ENCODE measurements at places on chromosomes 7 and 10. TPM values are rescaled to one million over a fixed set of nuclear protein-coding genes. Genes with fewer than 3 reads are reported as not detected.

DNA sequence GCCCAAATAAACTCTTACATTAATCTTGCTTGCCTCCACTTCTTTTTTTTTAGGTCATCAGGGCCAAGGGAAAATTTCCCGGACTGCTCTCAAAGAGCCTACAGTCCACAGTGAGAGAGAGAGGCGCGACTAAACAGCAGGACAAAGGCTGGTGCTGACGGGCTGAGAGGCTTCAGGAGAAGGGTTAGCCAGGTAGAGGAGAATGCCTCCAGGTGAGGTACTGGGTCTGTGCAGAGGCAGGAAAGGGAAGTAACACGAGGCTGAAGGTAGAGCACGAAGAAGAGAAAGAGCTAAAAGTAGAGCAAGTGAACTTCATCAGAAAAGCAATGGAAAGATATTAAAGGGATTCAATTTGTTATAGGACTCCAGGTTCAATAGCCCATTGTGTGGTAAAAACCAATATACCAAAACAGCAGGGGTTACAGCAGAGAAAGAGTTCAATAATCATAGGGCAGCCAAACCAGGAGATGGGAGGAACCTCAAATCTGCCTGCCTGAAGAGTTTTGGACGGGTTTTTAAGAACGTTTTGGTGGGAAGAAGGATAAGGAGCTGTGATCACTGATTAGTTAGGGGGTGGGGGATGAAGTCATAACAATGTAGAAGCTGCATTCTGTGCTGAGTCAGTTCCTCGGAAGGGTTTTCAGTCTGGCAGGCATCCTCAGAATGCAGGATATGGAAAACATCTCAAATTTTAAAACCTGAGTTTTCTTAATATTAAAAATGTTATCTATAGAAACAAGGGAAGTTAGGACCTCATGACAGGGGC lies 171.5 kb downstream of the AKR1D1 start:
- DNase-seq, result no peak

GRCh38 chr10:33143160-33143728 lies 185.2 kb upstream of the ITGB1 start:
- no peak for DNase-seq

ACHE gene
- 0.60 TPM for total RNA-seq

DNA sequence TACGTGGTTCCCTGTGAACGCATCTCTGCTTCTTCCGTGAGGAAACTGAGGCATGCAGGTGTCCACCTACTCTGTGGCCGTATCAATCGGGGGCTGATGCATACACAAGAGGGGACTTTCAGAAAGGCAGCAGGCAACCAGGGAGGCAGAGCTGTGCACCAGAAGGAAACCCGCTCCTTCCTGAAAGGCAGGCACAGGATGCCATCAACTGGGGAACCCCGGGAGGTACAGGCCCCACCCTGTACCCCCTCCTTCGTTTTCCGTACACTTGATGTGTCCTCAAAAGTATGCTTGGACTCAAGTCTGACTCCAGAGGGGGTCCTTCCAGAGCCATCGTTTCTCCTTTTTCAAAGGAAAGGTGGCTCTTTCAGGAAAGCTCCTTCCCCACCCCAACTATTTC lies 59.5 kb downstream of the ASB13 start:
- no peak for DNase-seq

- no peak for DNase-seq
Measured at GRCh38 chr10:79298403-79299244, 48.6 kb upstream of the PPIF start.

DNA sequence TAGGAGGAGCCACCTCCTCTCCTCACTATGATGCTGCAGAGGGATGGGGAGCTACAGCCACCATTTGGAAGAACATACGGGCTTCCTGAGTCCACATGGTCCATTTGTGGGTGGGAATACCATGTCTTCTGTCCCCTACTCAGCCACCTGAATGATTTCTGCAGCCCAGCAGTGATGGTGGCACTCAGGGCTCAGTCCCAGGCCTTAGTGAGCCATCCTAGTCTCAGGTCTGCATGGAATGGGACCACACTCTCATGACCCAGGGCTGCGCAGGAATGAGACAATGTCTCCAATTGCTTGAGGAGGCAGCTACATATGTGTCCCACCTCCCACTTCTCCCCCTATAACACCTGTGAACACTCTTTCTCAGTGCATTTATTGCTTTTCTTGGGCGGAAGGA lies 4.8 kb downstream of the SFTPA1 start:
- no peak for DNase-seq

DNA sequence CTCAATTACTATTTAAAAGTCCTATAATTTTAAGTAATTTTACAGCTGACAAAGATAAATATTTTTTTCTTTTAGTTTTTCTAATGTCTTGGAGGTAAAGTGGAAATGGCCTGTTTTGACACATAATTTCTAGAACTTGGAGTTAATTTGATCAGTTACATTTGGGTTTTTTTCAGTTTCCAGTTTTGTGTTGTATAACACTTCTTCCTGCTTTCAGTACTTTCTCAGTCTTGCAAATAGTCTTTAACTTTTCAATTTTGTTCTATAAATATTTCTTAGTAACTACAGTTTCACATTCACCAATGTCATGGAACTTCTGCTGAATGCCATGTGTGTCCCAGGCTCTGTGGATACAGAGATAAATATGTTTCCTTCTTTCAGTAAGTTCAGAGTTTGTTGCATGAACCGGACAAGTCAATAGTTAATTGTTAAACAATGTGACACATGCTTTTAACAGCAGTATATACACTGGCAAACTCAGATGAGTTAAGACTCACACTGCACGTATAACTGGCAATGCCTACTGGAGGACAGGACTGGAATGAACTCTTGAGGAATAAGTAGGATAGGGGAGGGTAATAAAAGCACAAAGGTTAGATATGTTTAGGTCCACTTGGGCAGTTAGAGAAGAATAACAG lies 4.6 kb downstream of the SHOC2 start:
- no peak for DNase-seq

SLC18A3 gene
- total RNA-seq, result not detected

TMEM72 gene
- total RNA-seq, result not detected

TAS2R3 gene
- 0.25 TPM for total RNA-seq

DNA sequence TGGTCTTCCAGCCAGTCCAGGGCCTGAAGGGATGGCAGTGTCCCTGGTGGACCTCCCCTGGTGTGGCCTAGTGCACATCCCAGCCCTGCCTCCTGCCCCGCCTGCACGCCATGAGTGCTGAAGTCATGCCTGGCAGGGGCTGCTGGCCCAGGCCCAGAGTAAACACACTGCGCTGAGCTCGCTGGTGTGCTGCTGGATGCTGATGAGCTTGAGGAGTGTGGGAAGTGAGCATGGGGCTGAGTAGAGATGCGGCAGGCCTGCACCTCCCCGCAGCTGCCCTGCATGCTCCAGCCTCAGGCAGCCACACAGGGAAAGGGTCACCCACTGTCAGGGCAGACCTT lies 43.2 kb downstream of the HTRA1 start:
- DNase-seq, result peak; percentile 91

DNA sequence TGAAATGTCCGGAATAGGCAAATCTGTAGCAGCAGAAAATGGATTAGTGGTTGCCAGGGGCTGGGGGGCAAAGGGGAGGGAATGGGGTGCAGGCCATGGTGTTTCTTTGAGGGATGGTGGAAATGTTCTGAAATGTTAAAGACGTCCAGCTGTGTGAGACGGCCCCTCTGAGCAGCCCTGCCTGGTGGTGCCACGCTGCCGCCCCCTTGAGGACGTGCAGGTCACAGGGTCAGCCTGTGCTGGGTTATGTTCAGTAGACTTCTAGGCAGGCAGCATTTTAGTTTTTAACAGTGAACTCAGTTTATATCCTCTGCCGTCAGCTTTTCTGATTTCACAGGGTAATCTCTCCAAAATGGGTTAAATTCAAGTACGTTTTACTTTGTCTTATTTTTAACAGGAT lies 9.4 kb downstream of the NUB1 start:
- no peak for DNase-seq

DNA sequence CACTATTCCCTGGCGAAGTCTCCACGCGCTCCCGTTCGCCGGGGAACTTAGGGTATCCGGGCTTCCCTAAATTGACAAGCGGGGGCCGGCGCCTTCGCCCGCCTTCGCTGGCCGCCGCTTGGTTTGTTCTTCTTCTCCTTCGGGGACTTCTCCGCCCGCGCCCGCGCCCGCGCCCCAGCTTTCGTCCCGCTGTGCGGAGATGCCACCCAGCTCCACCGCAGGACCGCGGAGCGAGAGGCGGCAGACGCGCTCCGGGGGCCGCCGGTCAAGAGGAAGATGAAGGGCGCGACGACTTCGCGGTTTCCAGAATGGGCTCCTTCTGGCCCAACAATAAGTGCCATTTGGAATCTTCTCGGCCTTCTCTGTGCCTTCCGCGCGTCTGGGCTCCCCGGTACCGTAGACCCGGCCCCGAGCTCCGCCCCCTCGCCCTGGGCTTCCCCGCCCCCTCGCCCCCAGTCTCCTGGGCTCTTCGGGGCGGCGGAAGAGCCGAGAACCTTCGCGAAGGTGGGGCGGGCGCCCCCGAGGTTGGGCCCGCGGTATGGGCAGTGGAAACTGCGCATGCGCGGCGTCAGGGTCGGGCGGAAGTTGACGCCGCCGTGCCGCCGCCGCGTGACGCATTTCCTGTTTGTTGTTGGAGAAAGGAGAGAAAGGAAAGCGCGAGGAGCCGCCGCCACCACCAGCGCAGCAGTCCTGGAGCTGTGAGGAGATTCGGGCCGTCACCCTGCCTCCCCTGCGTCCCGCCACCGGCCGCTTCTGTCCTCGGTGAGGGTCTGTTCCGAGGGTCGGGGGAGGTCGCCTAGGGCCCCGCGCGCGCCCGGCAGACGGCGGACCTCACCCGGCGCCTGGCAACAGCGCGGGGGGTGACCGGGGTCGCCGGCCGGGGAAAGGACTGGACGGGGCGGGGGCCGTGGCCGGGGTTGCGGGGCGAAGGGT lies at the start of gene DNAJB6:
DNAJB6 (plus strand) TSS at position 622 of the 933 bp plus-strand sequence. CDS start 21,569 bp downstream, outside the sequence.
- peak; percentile 95 for DNase-seq

TNRC18 gene
- 37.7 TPM for total RNA-seq

DNA sequence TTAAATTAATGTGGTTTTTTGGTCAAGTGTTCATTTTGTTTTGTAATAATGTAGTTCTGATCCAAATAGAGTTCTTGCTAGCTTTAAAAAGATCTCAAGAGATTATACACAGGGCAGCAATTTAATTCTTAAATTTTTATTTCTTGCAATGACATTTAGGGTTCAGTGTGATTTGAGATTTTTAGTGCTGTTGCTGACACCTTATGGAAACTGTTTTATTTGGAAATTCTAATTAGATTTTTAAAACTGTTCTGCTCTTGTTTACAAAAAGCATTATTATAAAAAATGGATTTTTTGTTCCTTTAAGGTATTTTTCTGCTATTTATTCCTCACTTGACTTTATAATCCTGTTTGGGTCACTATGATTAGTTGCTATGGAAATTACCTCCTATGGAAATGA lies 72.1 kb downstream of the RTKN2 start:
- no peak for DNase-seq

DNA sequence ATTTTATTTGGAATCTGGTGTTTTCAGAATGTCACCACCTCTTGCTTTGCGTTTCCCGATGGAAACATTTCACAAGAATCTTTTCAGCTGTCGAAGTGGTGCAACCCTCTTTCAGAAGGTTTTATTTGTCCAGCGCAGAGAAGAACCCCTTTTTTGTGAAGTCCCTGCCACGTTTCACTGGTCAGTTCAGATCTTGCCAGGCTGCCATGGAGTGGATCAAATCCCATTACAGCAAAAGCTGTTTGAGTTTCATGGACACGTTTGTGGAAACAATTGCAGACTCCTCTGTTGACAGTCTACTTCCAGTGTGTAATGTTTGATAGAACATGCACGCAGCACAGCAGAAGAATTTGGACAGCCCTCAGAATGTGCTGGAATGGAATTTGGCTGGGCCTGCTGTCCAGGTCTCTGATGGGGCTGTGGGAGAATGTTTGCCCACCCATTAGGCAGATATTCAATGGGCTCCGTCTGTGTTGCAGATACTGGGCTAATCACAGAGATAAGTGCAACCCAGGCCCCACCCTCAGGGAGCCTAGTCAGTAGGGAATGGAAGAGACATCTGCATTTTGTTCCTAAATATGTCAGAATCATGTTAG lies 143.2 kb downstream of the GRK5 start:
- DNase-seq, result peak; percentile 66

GRCh38 chr7:74009719-74010118 lies 18.3 kb upstream of the ELN start:
- no peak for DNase-seq

DNA sequence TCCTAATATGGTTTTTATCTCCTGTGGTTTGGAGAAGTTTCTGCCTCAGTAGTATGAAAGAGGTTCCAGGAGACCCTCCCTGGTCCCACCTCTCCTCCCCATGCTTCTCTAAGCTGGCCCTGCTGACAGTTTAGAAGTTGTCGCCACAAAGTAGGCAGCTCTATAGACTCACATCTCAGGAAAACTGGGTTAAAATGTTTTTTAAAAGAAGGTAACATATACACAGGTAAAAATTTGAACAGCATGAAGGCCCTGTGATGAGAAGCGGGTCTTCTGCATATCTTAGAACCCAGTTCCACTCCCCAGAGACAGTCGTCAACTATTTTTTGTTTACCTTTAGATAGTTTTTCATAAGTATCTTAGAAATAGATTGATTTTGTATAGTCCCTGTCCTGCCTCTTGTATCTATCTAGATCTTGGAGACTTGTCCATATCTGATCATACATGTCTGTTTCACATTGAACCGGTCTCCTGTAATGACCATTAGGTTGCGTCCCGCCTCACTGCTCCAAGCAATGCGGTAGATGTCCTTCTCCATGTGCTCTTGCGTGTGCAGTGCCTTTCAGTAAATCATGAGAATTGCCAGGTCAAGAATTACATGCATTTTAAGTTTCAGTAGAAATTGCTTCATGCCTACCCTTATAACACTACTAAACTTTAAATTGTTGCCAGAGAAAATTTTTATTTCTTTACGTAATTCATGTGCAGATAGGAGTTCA lies 2.2 kb downstream of the DUSP5 start:
- no peak for DNase-seq

GRCh38 chr10:1553951-1554350 lies 183.4 kb downstream of the ADARB2 start:
- DNase-seq, result no peak

GRCh38 chr7:134874407-134874806 lies 95.0 kb downstream of the CALD1 start:
- no peak for DNase-seq

DNA sequence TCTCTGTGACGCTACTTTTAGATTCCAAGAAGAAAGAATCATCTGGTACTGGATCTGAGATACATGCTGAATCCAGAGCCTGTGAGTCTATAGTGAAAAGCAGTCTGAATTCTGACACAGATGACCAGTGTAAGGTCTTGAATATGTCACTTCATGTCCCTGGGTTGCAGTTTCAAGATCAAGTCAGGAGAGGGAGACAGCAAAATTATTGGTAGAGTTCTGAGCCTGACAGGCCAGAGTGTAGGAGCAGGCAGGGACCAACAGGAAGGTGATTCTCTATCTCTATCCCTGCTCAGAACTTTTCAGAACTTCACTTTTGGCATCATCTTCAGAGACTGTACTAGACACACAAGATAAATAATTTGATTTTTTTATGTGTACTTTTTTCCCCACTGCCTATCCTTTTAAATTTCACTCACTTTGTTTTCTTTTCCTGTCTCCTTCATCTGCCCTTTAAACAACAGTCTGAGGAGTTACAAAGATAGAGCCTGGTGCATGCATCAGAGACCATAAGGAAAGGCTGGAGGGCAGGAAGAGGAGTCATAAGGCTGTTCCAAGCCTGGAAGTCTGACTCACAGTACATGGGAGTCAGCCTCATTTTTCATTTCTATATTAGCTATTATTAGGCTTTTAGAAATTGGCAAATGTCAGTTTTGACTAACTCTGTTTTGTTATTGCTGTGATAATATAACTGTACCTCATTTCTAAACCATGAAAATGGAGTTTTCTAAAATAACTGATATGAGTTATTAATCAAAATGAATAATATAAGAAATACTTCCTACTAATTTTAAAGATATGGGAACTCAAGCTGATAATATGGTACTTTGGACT lies 120.2 kb upstream of the TMEM229A start:
- DNase-seq, result no peak
